ENCODE measurements at places on chromosomes 4 and X.

DNA sequence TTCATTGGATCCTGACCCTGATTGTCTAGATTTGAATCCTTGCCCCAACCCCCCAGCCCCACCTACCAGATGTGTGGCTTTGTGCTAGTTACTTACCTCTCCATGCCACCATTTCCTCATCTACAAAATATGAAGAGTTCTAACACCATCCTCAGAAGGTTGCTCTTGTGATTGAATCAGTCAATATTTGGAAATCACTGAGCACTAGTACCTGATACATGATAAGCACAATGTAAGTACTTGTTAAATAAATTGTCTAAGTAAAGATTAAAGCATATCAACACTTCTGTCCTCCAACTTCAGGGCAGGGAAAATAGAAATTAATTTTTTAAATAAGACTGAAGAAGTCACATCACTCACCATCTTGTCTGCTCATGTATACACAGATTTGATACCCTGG is 249.6 kb upstream of the KLF3 start:
- DNase-seq, result no peak

GRCh38 chrX:104156630-104157529 is at the start of gene SLC25A53:
Gene SLC25A53 (minus strand): TSS chrX:104157009. CDS start chrX:104105257, 51,752 bp downstream.
- peak; percentile 65 for DNase-seq

DNA sequence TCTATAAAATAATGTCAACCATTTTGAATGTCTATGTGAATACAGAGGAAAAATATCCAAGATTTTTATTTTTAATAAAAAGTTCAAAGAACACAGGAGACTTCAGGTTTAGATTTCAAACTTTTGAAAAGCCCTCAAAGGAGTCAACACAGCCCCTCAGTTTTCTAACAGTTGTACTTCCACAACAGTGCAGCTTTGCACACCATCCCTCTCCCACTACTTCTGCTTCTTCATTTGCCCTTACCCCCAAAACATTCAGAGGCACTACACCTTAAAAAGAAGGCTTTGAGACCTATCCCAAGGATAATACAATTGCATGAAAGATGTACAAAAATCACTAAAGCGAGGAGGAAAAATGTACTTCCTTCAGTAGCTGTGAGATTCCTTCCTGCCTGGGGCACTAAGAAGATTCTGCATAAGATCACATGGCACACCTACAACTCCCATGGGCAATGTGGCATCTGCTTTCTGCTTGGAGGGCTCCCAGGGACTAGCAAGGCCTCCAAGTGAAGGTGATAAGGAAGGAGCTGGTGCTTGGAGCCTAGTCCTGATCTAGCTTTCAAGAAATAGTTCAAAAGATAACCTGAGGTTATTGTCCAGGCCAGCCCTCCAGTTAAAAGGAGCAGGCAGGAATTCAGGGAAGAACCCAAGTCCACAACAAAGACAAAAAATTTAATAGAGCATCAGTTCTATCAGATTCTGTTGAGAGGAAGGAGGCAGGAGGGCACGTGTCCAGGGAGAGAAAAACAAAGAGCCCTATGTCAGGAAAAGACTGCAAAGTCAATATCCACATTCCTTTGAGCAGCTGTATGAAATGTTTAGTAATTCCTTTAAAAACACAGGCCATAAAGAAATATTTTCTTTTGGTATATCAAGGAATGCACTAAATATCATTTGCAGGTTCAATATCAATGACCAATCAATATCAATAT is 19.1 kb downstream of the ARAP2 start:
- DNase-seq, result no peak

DNA sequence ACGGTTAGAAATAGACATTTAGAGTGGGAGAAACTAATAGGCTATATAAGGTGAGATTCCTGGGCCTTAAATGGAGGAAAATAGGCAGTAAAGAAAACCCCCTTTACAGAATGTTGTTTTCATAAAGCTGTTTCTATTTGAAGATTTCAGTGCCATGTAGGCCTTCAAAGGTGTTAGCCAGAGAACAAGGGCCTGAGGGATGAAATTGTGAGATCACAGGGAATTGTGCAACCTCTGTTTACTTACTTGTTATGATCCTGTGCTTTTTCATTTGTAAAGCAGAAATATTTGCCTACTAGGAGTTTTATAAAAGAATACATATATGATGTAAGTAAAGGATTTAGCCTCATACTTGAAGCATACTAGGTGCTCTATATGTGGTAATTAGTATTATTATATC is 272.9 kb upstream of the ARX start:
- DNase-seq, result no peak

DNA sequence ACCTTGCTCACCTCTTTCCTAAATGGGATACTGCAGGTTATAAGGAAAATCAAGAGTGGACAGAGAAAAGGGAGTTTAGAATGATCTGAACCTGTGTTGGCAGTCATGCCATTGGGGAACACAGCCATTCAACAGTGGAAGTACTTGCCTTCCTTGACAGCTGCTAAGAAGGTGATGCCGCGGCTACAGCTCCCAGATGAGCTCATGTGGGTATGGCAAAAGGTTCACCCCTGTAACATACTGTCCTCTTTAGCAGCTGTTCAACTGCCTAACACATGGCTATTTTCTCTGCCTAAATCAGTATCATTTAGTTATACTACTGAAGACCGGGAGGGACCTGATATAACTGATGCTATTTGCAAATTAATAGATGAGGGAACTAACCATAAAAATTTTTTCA is 76.8 kb downstream of the DCHS2 start:
- no peak for DNase-seq

DNA sequence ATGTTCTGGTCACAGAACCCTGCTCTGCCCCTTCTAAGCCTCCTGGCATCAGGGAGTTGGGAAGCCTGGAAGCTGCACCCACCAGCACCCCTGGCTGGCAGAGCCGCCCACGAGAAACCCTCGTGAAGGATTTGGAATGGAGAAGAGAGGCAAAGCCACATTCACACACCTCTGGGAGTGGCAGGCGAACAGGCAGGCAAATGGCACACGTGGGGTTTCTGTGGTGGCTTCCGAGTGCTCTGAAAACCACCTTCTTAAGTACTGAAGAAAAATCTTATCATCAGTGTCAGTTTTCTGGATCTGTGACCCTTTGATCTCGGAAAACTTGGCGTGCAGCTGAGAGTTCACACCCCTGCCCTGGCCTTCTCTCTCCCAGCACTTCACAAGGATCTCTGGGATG is 442.2 kb upstream of the FRG1 start:
- no peak for DNase-seq

GRCh38 chr4:79232540-79232939 is 93.3 kb downstream of the NAA11 start:
- no peak for DNase-seq

DNA sequence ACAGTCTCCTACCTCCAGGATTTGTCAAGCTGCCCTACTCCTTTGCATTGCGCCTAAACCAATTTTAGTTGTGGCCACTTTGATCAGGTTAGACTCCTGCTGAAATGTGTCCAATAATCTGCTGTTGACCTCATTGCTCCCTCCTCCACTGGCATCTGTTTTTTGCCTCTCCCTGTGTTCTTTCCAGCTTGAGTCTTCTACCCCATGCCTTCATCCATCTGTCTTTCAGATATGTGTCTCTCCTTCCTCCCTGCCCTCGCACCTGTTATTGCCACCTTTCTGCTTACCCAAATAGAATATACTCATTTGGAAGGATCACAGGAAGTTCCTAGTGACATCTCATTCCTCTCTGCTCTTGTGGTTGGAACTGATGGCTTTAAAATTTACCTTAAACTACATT is 366.6 kb upstream of the CLNK start:
- no peak for DNase-seq

DNA sequence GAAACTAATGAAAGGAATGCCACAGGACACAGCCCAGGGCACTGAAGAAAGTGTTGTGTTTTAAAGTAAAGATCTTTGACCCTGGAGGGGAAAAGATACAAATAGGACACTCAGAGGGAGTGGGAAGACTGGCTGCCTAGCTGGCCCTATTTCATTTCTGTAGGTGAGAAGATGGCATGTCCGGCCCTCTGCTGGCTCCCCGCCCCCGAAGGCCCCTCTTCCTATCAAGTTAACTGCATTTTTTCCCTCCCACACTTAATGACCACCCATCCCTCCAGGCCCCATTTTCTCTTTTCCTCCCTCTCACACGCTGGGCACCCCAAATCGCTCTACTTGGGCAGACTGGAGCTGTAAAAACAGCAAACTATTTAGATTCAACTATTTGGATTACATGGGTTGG is 5.5 kb upstream of the TRIM75 start:
- DNase-seq, result no peak

GRCh38 chrX:144840616-144841015 is 406.7 kb upstream of the SPANXN1 start:
- DNase-seq, result no peak

- DNase-seq, result no peak
These were observed 107.1 kb downstream of the NSUN7 start for GRCh38 chr4:40856840-40857362.

GRCh38 chr4:8882239-8882638 is 10.6 kb upstream of the HMX1 start:
- no peak for DNase-seq

GRCh38 chr4:40990236-40990898 is 224.0 kb downstream of the APBB2 start:
- DNase-seq, result no peak
